ACHN (cell line): ENCODE measurements at places on chromosomes 6 and 20.

GRCh38 chr20:33125983-33126382, 42.0 kb upstream of the BPIFA2 start:
- no peak for DNase-seq

- no peak for DNase-seq
Observed at GRCh38 chr6:21949211-21949801, 347.5 kb downstream of the PRL start.

DNA sequence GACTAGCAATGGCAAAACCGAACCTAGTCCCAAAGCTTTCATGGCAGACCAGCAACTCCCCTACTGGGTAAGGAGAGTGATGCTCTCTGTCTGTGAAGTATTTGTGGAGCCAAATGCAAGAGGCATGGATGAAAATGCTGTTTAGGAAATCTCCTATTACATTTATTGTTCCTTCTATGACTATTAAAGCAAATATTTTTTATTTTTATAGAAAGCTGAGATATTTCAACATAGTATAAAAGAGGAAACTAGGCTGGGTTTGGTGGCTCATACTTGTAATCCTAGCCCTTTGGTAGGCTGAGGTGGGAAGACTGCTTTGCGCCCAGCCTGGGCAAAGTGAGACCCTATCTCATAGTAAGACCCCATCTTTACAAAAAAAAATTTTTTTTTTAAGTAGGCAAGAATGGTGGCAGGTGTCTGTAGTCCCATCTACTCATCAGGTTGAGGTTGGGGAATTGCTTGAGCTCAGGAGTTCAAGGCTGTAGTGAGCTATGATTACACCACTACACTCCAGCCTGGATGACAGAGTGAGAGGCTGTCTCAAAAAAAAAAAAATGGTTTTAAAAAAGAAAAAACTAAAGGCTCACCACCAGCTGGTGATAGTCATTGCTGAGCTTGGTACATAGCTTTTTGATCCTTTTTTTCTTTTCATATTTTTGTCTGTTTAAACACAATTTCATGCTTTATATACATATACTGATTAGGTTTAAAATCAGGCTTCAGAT, 11.3 kb downstream of the KDM1B start:
- DNase-seq = no peak

DNA sequence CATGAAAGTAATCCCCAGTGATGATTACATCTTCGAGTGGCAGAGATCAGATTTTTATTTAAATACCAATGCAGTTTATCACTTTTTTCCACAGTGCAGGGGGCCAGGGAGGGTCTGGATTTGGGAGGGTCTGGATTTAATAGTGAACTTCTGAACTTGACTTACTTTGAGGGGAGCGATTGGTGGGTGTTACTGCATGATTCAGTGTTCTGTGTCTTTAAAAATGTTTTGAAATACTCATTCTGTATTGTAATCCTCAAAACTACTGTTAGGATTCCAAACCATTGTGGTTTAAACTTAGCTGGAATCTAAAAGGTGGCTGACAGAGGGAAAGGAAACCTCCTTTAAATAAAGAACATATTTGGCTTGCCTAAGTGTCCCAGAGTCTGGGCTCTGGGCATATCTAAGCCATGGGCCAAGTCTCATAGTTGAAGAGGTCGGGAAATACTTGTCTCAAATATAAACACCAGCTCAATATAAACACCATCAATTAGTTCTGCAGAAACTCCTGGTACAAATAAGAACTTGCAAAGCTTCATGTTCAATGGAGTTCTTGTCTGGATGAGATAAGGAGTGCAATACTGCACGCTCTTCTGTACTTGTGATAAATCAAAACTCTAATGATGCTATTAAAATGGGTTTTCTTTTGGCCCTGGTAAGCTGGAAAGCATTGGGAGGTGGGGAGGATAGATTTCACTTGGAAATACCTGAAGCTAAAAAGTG, 14.4 kb downstream of the JARID2 start:
- no peak for DNase-seq

DNA sequence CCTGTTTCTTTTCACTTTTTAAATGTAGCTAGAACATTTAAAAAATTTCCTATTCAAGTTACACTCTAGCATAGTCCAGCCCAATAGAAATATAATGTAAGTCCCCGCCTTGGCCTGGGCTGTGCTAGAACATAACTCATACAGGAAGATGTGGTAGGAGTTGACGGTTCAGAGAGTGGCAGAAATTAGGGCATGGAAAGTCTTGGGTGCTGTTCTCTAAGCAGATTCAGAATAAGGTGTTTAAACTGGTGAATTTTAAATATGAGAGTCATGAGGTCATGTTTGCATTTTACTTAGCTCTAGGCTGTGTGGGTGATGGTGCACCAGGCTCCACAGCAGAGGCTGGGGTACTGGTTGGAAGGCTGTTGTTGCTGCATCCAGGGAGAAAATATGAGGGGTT, 256.5 kb downstream of the FARS2 start:
- DNase-seq = no peak

DNA sequence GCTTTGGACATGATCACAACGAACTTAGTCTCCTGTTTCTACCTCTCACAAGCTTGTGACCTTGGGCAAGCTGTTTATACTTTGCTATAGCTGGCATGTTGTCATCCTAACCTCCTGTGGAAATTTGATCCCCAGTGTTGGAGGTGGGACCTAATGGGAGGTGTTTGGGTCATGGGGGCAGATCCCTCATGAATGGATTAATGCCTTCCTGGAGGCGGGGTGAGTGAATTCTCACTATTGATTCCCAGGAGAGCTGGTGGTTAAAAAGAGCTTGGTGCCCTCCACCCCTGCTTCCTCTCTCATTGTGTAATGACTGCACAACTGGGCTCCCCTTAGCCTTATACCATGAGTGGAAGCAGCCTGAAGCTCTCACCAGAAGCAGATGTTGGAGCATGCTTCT, 228.9 kb downstream of the HIVEP2 start:
- DNase-seq = no peak

- DNase-seq = no peak
Observed at GRCh38 chr6:31129130-31129529, 8.9 kb upstream of the CDSN start.

GRCh38 chr6:127515794-127516661, 3.1 kb downstream of the MTCL3 start:
- DNase-seq = peak; percentile 84

GRCh38 chr20:34543463-34544056, 15.0 kb upstream of the MAP1LC3A start:
- no peak for DNase-seq

GRCh38 chr6:5126214-5126613, 41.1 kb downstream of the PPP1R3G start:
- DNase-seq = peak; percentile 44

- DNase-seq = no peak
Observed at GRCh38 chr6:21781128-21781527, 187.6 kb downstream of the SOX4 start.

- no peak for DNase-seq
Observed at GRCh38 chr6:167663784-167664443, 162.8 kb upstream of the AFDN start.

GRCh38 chr20:63336232-63336752, 24.9 kb downstream of the CHRNA4 start:
- DNase-seq = no peak

DNA sequence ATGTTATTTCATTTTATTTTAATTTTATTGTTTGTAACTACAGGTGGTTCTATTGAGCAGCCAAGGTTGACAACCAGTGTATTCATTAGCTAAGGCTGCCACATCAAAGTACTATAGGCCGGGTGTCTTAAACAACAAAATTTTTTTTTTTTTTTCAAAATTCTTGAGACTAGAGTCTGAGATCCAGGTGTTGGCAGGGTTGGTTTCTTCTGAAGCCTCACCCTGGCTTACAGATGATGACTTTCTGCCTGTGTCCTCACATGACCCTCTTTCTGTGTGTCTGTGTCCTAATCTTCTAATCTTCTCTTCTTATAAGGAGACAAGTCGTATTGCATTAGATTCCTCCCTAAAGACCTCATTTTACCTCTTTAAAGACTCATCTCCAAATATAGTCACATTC, 208.4 kb downstream of the MANEA start:
- no peak for DNase-seq

- DNase-seq = no peak
Observed at GRCh38 chr20:1418350-1418749, 25.5 kb upstream of the FKBP1A start.

GRCh38 chr6:159736908-159737307, 9.6 kb downstream of the WTAP start:
- DNase-seq = no peak

DNA sequence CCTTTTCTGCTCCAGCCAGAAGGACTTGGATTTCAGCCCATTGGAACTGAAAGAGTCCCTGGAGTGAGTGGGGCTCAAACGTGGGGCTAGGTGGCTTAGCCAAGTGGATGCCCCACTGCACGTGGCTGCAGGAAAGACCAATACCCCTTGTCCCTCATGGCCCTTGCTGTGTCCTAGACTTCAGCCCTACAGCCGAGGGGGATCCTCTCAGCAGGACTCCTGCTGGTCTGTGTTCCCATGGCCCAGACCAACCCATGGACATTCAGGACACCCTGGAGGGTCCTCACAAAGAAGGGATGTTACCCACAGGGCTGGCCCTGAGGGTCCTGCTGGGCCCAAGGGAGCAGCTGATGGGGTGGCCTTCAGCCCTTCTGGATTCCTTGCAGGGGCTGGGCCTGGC, 30.0 kb upstream of the PHACTR3 start:
- no peak for DNase-seq

- no peak for DNase-seq
Observed at GRCh38 chr6:13288969-13289391, 39.4 kb downstream of the TBC1D7 start.

DNA sequence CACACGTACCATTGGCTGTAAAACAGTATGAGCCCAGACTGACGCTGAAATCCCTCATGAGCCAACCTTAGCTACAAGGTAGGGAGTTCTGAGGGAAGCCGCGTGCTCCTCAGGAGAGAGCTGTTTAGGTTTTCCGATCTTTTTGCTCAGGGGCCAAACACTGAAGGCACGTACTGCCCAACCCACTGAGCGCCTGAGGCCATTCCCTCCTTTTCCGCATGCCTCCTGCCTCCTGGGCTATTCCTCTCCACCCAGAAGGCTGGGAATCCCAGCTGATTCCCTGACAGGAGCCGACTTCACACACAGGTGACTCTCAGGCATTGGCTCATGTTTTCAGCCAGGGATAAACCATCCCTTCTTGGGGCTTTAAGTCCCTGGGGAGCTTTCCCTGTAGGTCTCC, 5.4 kb upstream of the FAM83D start:
- DNase-seq = no peak

DNA sequence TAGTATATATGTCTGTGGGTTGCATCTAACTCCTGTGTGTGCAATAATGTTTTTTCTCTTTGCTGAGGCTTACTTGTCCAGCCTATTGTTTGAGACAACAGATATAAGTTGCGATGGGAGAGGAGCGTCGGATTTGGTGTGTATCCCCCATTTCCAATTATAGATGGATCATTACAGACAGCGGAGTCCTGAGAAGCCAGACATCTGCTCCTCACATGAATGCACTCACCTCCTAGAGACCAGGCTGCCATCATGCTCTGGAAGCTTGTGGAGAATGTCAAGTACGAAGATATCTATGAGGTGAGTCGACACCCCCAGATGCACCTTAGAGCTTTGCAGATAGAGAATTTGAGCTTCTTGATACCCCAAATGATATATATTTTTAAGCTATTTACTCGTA, at the start of gene TFAP2B:
Gene TFAP2B, plus strand, starts transcription at position 199 of the 400 bp plus-strand sequence. Its CDS starts 21 bp downstream, at position 220.
- DNase-seq = no peak

GRCh38 chr20:61853073-61854005, 212.3 kb downstream of the TAF4 start:
- no peak for DNase-seq

GRCh38 chr6:43803783-43804549, 34.0 kb downstream of the VEGFA start:
- peak; percentile 33 for DNase-seq

DNA sequence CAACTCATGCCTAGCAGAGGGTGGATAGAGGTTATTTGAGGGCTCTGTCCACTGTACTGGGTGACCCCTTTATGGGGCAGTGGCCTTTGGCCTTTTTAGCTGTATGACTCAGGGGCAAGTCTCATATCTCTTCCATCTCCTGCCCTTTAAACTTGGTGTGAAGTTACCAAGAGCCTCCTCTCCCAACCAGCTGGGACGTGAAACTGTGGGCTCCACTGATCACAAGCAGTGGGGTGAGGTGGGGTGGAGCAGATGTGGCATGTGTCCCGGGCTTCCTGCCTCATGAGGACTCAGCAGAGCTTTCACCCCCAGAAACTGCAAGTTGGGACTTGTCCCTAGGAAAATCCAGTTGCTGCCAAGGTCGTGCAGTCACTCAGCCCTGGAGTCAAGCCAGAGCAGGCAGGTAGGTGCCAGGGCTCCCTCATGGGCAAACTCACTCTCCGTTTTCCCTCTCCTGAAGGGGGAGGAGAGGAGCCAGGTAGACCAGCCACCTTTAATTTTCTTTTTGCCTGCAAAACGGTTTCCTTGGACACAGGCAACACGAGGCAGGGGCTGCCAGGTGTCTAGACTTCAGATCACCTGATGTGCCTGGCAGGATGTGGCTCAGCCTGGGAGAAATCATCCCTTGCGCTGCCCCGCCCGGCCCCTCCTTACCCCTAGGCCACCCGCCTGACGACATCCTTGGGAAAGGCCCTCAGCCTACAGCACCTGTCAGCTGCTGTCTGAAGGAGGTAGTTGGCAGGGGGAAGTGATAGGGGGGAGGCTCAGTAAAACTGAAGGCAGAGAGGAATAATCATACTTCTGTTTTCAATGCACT, 4.0 kb downstream of the CDKN1A start:
- no peak for DNase-seq

GRCh38 chr6:125013938-125014660, 51.9 kb downstream of the RNF217 start:
- DNase-seq = no peak

DNA sequence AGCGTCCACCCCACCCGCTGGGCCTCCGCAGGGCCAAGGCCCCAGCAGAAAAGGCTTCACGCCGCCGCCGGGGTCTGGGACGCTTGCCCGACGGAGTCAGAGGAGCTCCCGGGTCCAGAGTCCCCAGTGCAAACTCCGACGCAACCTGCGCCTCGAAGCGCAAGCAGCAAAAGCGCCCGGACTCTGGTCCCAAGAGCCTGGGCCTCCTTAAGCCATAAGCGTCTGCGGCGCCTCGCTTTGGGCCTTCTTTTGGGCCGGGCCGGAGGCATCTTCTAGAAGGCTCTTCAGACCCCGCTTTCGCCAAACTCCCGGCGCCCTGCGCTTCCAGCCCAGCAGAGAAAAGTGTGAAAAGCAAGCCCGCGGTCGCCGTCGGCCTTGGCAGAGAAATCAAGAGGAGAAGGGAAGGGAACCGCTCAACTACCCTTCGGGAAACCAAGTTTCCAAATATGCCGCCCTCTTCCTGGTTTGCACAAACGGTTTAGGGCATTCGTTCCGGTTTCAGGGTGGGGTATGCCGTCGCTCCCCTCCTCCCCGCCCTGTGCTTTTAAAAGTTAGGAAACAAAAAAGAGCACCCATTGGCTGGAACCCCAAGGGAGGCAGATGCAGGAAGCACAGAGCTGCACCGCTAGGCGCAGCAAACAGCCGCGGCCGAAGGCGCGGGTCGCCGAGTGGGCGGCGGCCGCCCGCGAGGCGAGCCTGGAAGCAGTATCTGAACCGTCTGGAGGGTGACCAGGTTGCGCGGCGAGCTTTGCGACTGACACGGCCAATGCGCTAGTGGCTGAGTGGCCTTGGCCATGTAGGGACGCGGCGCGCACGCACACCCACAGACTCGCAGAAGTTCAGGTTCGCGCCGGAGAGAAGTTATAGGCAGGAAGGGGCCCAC, 1.2 kb downstream of the TBX18 start:
- DNase-seq = peak; percentile 89

- DNase-seq = no peak
Observed at GRCh38 chr6:89530982-89531381, 98.0 kb downstream of the ANKRD6 start.
